ENCODE measurements at places on chromosomes 4 and X.

- no peak for DNase-seq
Observed at GRCh38 chr4:178296669-178297068, 854.4 kb upstream of the AGA start.

DNA sequence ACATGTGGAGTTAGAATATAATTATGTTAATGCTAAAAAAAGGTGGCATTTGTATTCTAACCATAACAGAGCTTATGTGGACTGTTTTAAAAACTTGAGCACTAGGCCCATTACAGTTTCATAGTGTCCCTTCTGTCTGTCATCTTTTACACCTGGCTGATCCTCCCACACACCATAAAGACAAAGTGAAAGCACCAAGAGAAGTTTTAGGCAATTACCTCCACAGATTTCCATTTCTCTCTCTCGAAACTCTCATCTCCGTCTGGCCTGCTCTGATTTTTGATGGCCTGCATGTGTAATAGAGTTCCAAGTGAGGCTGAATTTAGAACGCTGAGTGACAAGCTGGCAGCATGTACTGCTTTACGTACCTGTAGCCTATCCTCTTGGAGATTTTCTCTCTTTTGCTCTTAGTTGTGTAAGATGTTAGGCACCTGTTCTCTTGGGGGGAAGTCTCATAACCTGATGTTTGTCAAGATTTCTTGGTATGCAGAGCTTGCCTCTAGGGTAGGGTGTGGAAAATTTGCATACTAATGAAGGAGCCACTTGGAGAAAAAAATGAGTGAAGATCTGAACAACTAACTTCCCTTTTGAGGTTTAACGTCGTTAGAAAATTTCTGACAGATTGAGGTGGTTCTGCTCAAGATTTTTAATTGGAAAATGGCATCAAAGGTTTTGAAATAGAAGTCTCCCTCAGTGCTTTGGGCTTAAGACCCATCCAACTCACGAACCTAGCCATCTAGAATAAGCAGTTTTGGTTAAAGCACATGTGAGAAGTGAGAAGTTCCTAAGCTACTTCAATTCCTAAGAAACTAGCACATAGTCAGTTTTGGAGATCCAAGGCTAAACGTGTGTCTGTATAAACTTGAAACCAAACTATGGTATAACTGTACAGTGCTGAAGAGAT is 57.6 kb upstream of the RAP1GDS1 start:
- DNase-seq, result no peak

- no peak for DNase-seq
Observed at GRCh38 chr4:168487282-168488035, 7.2 kb upstream of the DDX60L start.

GRCh38 chr4:183806341-183806740 is 98.8 kb upstream of the STOX2 start:
- no peak for DNase-seq

DNA sequence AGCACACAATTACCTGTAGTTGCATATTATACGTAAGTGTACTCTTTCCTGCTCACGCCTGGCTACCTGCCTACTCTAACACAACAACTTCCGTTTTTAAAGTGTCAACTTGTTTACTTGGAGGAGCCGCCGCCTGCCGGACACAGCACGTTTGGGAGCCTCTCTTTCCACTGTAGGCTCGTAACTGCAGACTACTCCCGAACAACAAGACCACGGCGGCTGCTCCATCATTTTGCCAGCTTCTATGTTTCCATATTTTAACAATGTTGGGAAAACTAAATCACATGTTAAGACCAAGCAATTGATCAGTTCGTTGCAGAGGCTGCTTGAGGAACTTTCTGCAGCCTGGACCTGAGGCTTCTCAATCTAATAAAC is 841 bp downstream of the MTNR1A start:
- no peak for DNase-seq

DNA sequence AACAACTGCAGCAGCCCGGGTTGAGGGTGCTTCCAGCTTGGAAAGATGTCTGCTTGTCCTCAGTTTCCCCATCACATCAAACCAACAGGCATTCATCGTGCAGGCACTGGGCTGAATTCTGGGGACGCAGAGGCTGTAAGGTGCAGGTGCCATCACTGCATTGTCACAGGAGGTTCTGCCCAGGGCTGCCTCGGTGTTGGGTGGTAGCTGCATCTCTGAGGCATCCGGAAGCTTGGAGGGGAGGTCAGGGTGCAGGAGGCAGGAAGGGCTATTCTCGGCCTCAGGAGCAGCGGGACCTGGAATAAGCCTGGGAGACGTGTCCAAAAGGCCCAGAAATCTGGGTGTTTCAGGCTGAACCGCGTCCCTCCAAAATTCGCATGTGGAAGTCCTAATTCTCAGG is 134.6 kb downstream of the HMX1 start:
- no peak for DNase-seq

- DNase-seq, result no peak
Observed at GRCh38 chrX:38870361-38870895, 69.2 kb downstream of the MID1IP1 start.

GRCh38 chrX:139078761-139079280 is 367.3 kb upstream of the FGF13 start:
- DNase-seq, result no peak

DNA sequence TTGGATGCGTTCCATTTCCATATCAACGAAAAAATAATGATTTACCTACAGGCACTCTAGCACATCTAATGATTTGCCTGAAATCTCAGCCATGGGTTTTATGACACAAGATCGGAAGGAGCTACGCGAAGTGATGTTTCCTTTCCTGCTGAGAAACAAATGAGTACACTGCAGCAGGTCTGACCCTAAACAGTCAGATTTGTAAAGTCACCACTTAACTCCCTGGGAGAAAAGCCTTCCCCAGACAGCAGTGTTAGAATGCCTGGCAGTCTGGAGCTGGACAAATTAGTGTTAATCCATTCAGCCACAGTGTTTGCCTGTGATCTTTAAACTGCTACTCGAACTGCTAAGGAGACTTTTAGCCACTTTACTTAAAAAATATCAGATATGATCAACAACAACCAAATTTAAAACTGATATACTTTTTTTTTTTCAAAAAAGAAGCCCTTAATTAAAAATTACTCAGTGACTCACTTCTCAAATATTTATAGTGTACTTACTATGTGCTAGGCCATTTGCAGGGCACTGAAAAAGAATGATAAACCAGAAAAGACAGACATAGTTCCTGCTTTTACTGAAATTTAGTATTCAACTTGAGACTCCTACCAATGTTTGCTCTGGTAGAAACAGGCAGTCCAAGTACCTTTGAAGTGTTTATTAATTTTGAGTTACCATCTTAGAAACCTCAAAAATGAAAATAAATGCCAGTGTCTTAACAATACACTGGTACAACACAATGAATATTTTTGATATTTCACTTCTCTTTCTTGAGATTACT is 104.5 kb downstream of the SHISA3 start:
- no peak for DNase-seq

GRCh38 chrX:112941209-112941837 is 100.7 kb upstream of the AMOT start:
- DNase-seq, result no peak

DNA sequence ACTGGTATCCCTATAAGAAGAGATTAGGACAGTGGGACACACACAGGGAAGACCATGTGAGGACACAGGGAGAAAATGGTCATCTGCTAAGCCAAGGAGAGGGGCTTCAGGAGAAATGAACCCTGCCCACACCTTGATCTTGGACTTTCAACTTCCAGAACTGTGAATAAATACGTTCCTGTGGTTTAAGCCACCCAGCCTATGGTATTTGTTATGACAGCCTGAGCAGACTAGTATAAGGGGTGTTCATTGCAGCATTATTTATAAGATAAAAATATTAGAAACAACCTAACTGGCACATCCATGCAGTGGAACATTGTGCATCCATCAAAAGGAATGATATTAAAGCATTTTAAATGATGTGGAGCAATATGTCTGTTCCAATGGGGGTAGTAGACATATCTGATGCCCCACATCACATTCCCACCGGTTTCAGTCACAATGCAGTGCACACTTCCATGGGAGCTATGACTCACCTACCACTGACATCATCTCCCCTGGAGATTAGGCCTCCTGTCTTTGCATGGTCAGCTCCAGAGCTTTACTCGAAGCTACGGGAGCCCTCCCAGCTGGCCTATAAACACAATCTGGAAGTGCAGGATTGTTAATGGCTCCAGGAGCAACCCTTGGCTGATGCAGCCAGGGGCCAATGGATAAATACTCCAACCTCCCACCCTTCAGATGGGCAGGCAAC is 38.9 kb upstream of the MAMLD1 start:
- no peak for DNase-seq

DNA sequence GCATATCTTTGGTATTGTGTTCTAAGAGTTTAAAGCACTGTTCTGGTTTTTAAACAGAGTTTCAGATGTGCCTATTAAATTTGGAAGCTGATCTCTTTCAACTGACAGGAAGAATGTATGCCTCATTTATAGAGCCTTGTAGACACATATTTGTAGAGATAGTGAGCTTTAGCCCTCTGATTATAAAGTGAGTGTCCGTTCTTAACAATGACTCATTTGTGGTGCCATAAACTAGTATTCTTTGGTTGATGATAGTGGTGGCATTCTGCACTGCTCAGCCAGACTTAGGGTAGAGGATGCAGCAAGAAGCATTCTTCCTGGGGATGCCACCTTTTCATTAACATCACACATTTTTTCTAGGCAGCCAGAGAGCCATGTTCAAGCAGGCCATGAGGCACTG is 121.7 kb downstream of the TLL1 start:
- no peak for DNase-seq

GRCh38 chr4:168070903-168071302 is 21.4 kb upstream of the ANXA10 start:
- DNase-seq, result no peak

DNA sequence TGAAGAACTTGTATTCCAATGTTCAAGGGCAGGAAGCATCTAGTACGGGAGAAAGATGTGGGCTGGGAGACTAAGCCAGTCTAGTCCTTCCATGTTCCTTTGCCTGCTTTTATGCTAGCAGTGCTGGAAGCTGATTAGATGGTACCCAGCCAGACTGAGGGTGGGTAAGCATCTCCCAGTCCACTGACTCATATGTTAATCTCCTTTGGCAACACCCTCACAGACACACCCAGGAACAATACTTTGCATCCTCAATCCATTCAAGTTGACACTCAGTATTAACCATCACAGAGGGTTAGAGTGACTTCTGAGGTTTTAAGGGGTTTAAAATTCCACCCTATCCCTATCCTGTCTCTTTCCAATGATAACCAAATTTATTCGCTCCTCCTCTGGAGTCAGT is 6.5 kb downstream of the HMGN5 start:
- no peak for DNase-seq

DNA sequence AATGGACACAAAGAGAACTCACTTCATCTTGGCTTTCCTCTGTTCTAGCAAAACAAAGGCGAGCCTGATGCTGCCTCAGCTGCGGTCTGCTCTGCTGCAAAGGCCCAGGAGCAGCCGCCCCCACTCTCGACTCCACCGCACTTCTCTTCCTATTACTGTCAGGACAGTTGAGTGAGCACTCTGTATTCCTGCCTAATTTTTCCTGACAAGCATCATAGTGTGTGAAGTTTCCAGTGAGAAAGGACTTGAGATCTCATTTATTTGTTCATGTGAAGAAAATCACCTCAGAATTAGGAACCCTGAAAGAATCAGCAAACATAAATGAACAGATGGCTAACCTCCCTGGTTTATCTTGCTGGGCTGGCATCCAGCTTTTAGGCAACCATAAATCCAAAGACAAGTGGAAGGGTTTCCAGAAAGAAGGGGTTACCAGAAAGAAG is 15.6 kb downstream of the SCARB2 start:
- DNase-seq, result no peak

DNA sequence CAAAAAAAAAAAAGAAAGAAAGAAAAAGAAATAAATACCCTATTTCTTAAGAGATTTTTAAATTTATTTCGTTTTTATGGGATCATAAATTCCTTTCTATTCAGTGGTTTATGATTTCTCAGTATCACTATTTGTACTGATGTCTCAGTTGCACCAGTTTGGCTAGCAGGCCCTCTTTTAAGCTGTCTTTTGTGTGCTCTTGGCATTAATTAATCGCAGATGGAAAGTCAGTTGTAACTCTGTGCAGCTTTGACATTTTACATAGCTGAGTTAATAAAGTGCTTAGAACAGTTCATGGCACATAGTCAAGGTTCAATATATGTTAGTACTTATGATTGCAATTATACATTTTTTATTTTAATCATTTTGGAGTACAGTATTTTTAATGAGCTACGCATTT is 123.7 kb upstream of the NUDT6 start:
- no peak for DNase-seq

DNA sequence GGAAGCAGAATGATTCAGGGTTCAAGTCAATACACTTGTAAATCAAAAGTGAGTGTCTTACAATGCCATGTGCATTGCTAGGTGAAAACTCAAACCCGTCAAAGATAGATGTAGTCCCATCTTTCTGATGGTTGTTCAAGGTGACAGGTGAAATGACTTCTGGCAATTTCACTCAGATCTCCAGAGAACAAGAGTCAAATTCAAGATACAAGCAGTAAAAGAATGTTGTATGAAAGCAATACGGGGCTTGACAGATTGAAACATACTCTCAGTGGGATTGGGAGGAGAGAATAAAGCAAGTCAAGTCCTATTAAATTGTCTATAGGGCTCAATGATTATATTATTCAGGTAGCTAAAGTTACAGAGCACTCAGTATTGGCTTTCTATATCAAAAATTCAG is 105.1 kb upstream of the ANXA10 start:
- no peak for DNase-seq

GRCh38 chr4:170088716-170089115 is 1.0 kb downstream of the AADAT start:
- no peak for DNase-seq

All from progenitor cell of endocrine pancreas (in vitro differentiated cells).